ENCODE measurements at places on chromosomes 12 and 14.

GRCh38 chr12:5262885-5263284 is 169.0 kb upstream of the NTF3 start:
- DNase-seq = no peak

- no peak for DNase-seq
These were observed 161.8 kb downstream of the EFCAB11 start for GRCh38 chr14:89792489-89793366.

DNA sequence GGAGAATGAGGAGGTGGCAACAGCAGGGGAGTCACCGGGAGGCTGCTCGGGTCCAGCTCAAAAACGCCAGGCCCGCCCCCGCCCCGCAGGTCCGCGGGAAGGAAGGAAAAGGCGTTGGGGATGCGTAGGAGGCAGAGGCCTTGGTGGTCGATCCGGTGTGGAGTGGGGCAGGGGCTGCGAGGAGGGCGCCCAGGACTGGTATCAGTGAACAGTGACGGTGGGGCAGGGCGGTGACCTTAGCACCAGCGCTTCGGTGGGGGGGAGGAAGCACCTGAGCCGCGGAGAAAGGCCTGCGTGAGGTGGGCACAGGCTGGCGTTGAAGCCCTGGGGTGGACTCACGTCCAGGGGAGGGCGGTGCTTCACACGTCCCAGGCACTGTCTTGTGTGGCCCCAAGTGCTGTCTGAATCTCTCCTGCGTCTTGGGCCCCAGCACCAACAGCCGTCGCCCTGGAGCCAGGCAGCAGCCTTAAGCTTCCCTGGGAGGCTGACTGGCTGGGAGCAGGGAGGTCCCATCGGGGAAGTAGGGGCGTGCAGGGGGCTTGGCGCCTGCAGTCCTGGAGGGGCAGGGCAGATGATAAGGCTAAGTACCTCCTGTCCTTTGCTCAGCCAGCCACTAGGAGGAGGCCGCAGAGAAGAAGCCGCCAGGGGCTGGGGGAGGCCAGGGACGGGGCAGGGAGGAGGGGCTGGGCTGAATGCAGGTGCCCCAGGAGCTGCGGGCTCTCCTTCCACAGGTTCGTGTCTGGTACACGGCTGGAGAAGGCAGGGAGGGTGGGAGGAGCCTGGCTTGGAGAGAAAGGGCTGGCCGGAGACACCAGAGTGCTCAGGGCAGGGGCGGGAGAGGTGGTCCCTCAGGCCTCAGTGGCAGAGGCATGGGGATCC is 26.5 kb downstream of the ZBTB42 start:
- DNase-seq = peak; percentile 29

- no peak for DNase-seq
These were observed 53.8 kb downstream of the FAM222A start for GRCh38 chr12:109767456-109767855.

DNA sequence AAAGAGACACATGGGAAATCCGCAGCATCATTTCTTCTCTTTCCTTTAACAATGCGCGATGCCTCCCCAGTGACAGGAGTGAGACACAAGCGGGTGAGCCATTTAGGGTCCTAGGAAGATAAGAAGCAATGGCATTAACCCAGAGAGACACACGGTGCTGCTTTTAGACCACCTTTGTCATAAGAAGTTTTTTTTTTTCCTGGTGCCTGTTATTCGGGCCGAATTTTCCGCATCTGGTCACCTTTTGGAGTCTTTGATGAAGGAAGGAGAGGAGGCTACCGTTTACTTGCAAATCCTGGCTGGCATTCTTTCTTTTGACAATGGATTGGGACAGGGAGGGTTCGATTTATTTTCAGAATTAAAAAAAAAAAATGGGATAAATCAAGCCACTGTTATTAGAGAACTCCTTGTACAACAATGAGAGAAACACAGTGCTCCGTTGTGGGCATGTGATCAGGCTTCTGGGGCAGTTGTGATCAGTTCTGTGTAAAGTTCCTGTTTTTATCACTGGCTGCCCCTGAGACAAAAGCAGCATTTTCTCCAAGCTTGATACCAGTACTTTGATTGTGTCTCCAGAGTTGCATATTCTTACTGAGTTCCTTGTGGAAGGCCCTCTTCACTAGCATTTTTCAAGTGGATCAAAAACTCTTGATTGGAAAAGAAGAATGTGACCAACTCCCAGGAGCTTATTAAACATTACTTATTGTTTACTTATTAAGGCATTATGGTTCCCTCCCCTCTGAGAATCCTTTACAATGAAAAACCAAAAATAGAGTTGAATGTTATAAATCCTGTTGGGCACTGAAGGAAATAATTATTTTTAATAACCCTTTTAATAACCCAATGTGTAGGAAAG is 1.1 kb downstream of the DIP2B start:
- no peak for DNase-seq

DNA sequence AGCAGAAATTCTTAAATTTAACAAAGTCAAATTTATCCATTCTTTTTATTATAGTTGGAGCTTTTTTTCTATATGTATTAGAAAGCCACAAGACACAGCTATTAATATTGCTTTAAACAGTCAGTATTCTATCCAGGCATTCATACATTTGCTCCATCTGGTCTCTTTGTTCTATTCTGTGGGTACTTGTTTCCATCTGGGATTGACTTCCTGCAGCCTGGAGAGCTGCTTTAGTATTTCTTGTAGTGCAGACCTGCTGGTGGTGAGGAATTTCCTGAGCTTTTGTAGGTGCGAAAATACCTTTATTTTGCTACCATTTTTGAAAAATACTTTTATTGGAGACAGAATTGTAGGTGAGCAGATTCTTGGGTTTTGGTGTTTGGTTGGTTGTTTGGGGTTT is 29.0 kb downstream of the CCDC60 start:
- no peak for DNase-seq

GRCh38 chr12:122887819-122888212 is 8.1 kb downstream of the VPS37B start:
- no peak for DNase-seq

DNA sequence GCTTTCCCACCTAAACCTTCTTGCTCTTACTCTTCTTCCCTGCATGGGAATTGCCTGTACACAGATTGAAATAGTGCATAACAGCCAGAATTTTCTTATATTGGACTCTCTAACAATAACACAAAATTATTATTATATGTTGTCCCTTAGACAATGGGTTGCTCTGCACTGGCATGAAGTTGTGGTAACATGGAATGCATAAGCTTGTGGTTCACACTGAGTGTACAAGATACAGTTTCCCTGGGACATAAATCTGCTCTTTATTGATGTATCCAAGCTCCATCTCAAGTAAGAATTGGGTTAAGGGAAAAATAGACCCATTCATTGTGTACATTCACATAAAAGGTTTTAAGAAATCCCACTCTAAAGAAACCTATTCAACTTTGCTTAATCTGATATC is 114.4 kb upstream of the NTF3 start:
- no peak for DNase-seq

- no peak for DNase-seq
These were observed 11.3 kb downstream of the ERO1A start for GRCh38 chr14:52683985-52684520.

GRCh38 chr12:54240971-54241588 is 38.8 kb downstream of the CBX5 start:
- no peak for DNase-seq

DNA sequence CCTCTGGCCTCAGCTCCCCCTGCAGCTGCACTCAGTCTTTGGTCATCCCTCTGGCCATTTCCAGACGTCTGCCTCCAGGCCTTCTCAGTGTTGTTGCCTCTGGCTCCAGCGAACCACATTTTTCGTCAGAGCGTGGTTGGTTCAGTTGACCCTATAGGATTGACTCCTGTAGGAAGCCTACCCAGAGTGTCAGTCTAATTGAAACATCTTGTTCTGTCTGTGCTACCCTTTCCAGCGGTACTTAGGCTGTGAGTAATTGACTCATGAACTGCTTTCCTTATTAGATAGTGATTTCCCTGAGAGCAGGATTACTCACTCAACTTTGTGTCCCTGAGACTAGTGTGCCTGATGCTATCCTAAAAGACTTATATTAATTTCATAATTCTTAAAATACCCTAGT is 373.2 kb downstream of the ATP23 start:
- no peak for DNase-seq

DNA sequence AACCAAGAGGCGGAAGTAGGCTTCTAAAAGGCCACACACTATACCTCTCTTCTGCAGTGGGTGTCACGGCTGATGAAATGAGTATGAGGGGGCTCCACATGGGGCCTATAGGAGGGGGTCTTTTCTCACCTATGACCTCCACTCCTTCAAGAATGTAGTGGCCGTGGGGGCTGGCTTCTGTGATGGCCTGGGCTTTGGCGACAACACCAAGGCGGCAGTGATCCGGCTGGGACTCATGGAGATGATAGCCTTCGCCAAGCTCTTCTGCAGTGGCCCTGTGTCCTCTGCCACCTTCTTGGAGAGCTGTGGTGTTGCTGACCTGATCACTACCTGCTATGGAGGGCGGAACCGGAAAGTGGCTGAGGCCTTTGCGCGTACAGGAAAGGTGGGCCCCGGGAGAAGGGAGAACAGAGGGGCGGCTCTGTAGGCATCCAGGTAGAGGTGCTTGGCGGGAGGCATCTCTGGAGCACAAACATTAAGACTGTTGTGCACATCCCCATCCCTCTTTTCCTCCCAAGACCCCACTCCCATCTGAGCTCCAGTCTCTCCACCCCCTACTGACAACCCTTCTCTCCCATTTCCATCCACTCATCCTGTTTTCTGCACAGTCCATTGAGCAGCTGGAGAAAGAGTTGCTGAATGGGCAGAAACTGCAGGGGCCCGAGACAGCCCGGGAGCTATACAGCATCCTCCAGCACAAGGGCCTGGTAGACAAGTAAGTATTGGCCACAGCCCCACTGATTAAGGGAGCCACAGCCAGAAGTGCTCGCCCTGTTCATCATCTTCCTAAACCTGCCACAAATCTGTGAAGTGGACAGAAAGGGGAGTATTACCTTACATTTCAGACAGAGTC is 3.8 kb downstream of the GPD1 start:
- no peak for DNase-seq

- DNase-seq = no peak
These were observed 30.7 kb downstream of the CRADD start for GRCh38 chr12:93707836-93708235.

GRCh38 chr12:121628536-121628935 is 2.2 kb downstream of the ORAI1 start:
- no peak for DNase-seq

GRCh38 chr14:94056579-94057308 is 24.3 kb downstream of the DDX24 start:
- peak; percentile 62 for DNase-seq

GRCh38 chr12:102298022-102298421 is 100.4 kb upstream of the PMCH start:
- no peak for DNase-seq

GRCh38 chr14:43671716-43672485 is 835.2 kb downstream of the FSCB start:
- DNase-seq = no peak

DNA sequence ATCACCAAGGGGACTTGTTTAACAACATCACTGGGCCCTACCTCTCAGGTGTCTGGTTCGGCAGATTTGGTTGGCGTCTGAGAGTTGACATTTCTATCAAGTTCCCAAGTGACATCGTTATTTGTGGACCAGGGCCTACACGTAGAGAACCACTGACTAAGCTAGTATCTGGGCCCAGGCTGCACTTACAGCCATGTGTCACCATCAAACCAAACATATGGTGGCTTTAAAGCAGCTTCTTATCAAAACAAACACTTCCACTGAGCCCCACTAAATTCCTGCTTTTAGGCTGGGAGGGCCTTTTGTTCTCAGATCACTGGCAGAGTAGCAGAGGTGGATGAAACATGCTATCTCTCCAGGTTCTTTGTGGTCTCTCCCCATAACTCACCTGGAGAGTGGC is 220.5 kb downstream of the PELI2 start:
- no peak for DNase-seq

DNA sequence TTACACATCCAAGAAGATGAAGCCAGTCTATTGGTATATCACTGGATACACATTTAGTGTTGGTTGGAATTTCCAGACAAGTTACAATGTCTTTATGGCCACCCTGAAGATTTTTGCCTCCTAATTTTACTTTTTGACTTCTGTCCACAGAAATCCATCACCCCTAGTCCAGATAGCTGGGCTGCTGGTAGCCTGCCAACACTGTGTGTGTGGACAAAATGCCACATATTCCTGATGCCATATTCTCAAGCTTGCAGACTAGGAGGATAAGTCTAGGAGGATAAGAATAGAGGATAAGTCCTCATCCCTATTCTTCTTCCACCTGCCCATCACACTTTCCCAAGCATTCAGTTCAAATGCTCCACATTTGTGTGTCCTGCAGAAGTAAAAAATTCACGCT is 4.6 kb downstream of the ESR2 start:
- DNase-seq = no peak

GRCh38 chr12:49873361-49873934 is 30.3 kb downstream of the FAIM2 start:
- DNase-seq = no peak

DNA sequence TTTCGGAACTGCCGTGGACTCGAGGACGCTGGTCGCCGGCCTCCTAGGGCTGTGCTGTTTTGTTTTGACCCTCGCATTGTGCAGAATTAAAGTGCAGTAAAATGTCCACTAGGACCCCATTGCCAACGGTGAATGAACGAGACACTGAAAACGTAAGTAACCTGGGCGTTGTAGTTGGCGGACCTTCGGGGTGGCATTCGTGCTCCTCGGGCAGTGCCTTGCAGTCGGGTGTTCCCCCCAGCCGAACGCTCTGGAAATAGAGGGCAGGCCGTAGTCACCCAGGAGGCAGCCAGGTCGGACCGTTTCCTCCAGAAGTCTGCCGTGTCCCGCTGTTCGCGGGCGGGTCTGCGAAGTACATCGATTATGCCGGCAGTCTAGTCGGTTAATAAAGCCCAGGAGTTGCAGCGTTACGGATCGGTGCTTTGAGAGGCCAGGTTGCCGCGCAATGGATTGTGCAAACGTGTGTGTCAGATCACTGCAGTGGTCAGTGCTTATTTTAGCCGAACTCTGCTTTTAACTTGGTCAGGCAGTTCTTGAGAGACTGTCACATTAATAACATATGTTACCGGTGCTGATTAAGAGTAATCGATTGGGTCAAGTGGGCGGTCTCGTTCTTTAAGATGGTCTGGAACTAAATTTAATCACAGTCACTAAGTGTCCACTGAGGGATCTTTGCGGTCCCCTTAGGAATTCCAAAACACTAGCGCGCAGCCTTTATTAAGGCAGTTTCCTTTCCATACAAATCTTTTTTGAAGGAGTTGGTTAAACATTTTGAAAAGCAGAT is 906 bp downstream of the MARK3 start:
- peak; percentile 8 for DNase-seq

GRCh38 chr12:116642683-116643082 is 83.5 kb downstream of the MAP1LC3B2 start:
- no peak for DNase-seq

DNA sequence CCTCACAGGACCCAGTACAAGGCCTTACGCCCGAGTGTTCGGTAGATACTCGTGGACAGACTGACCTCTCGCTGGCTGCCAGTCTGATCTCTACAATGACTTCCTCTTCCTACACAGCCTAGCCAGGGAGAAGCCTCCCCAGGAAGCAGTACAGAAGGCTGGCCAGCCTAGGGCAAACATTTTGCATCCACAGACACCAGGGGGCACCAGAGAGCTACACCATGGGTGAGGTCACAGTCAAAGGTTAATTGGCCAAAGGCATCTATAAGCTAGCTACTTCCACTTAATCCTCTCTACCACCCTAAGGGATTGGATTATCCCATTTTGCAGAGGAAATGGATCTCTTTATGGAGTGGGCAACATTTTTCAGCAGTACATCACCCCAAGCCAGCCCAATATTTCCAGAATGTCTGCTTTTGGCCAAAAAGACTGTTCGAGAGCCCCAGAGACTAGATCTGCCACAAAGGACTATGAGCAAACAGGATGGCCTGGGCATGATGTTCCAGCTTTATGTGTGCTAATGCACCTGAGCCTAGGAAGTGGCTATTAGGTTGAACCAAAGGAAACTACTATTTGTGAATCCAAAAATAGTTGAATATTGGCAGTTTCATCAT is 14.6 kb upstream of the PNMA1 start:
- peak; percentile 53 for DNase-seq

Measured in MM.1S (cell line).